ENCODE measurements at places on chromosomes 13 and 19. TPM values are rescaled to one million over a fixed set of nuclear protein-coding genes. Genes with fewer than 3 reads are reported as not detected.

DNA sequence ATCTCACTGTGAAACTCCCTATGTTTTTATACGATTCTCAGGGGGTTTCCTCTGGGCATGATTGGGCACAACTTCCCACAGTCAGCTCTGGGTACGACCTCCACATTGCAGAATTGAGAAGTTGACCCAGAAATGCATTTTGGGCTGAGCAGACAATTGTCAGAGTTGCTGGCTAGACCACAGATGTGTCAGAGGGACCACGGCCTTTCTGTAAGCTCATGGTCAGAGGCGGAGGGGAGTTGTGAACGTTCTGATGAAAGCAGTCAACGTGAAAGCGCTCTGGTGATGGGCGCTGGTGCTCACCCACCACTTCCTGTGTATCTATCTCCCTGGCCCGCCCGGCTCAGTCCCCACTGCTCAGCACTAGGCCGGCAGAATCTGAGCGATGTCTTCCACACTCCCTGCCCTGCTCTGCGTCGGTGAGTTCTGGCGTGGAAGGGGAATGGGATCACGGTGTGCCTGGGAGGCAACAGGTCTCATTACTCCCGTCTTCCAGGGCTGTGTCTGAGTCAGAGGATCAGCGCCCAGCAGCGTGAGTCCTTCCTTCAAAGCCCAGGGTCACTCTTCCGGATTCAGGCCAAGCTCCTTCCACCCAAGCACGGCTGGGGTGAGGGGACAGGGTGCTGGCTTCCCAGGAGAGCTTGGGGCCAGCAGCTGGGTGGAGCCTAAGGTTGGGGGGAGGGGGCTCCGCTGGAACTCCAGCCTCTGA is at the start of gene NCR1:
Gene NCR1 (plus strand): TSS at position 346 of the 709 bp plus-strand sequence. CDS start 40 bp downstream, at position 386.
- DNase-seq: no peak
- H3K4me1 ChIP-seq: peaks cover 3% of the 10 kb centered on the region
- H3K27me3 ChIP-seq: no peaks in the 10 kb centered on the region
- no peaks in the 10 kb centered on the region for H3K36me3 ChIP-seq

DNA sequence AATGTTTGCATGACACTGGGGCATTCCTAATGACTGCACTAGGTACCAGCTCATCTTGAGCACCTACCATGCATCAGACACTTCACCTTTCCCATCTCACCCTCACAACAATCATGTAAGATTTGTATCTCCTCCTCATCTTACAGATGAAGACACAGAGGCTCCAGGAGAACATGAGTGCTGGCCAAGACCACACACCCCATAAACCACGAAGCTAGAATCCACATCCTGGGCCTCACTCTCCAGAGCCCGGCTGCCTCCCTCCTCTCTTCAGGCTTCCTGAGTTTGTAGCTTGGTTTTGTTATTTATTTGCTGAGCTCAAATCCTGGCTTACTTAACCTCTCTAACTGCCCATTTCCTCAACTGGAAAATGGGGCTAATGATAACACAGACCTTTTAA is 25.9 kb downstream of the FAM216B start:
- H3K4me1 ChIP-seq: no peaks in the 10 kb centered on the region
- H3K27ac ChIP-seq: no peak overlapping the region
- DNase-seq: no peak
- no peaks in the 10 kb centered on the region for H3K27me3 ChIP-seq
- H3K4me3 ChIP-seq: no peak overlapping the region
- H3K36me3 ChIP-seq: no peaks in the 10 kb centered on the region

DNA sequence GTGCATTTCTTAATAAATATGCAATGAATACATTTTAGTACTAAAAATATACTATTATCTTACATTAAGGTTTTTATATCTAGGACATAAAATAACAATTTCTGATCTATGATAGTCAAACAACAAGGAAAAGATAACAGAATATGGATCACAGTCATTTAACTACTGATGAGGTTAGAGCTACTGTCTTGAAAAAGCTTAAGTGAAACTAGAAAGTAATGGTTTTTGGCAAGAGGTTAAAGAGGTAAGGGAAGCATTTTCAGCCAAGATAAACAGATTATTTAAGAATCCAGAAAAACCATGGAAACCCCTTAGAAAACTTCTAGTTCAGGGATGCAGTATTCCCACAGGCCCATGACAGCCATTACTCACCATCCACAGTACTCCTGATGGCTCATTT is 787.4 kb downstream of the DACH1 start:
- H3K4me3 ChIP-seq: no peak overlapping the region
- H3K27me3 ChIP-seq: no peaks in the 10 kb centered on the region
- no peaks in the 10 kb centered on the region for H3K36me3 ChIP-seq
- no peak overlapping the region for H3K27ac ChIP-seq
- no peaks in the 10 kb centered on the region for H3K4me1 ChIP-seq

GRCh38 chr13:54884682-54885081 is 1856.1 kb downstream of the OLFM4 start:
- no peak for DNase-seq
- no peaks in the 10 kb centered on the region for H3K36me3 ChIP-seq
- H3K4me1 ChIP-seq: no peaks in the 10 kb centered on the region
- H3K4me3 ChIP-seq: no peak overlapping the region
- H3K27me3 ChIP-seq: no peaks in the 10 kb centered on the region

DNA sequence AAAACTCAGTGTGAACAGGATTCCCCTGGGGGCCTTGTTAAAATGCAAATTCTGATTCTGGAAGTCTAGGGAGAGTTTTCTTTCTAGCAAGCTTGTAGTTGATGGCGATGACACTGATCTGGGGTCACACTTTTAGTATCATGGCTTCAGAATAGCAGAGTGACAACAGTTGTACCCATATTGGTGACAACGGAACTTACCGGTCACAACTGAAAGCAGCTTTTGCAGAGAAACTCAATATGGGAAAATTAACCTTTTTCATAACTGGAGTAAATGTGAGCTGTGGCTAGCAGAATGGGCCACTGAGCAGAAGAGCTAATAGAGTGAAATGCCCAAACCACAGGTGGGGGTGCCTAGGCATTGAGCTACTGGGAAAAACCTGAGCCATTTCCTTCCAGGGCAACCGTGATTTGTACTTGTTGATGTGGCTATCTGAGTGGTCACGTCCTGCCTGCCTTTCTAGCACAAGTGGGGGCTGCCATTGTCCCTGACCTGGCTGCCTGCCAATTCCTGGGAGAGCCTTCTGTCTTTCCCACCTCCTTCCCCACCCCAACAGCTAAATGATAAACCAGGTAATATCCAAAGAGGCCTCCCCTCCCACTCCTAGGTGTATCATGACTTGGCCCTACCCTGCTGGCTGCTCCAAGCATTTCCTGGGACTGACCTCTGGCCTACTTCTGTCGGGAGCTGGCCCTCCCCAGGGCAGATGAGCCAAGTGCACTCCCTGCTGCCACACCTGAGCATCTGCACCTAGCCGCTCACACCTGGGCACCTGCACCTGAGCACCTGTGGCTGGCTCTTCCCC is 1.7 kb upstream of the SLC10A2 start:
- no peak for DNase-seq
- H3K27ac ChIP-seq: no peak overlapping the region
- no peaks in the 10 kb centered on the region for H3K27me3 ChIP-seq
- no peaks in the 10 kb centered on the region for H3K36me3 ChIP-seq
- no peaks in the 10 kb centered on the region for H3K4me1 ChIP-seq

GRCh38 chr19:18197941-18198340 is 4.9 kb downstream of the MPV17L2 start:
- DNase-seq: no peak
- H3K4me1 ChIP-seq: peaks cover 6% of the 10 kb centered on the region
- no peaks in the 10 kb centered on the region for H3K27me3 ChIP-seq
- peaks cover 1% of the 10 kb centered on the region for H3K36me3 ChIP-seq
- H3K27ac ChIP-seq: no peak overlapping the region

- H3K4me3 ChIP-seq: no peak overlapping the region
- peaks cover 11% of the 10 kb centered on the region for H3K4me1 ChIP-seq
- no peak overlapping the region for H3K27ac ChIP-seq
- no peaks in the 10 kb centered on the region for H3K27me3 ChIP-seq
- no peaks in the 10 kb centered on the region for H3K36me3 ChIP-seq
These were observed 45.0 kb downstream of the FLT3 start for GRCh38 chr13:28055357-28055756.

DNA sequence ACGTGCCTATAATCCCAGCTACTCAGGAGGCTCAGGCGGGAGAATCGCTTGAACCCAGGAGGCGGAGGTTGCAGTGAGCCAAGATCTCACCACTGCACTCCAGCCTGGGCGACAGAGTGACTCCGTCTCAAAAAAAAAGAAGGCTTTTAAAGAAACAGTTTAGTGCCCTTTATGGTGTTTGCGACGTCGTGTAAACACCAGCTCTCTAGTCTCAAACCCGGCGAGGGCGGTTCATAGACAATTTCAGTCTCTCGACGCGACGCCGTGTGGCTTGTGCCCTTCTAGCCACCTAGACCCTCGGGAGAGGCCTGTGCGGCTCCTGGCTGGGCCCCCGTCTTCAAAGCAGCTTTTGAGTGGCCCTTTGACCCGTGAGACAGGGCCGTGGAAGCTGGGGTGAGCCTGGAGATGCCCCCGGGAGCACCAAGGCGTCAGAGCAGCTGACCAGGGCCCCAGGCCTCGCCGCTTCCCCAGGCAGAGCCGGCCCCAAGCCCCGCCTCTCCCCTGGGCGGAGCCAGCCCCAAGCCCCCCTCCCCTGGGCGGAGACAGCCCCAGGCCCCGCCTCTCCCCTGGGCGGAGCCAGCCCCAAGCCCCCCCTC is 5.0 kb upstream of the MADCAM1 start:
- no peak for DNase-seq
- H3K36me3 ChIP-seq: no peaks in the 10 kb centered on the region
- H3K4me3 ChIP-seq: no peak overlapping the region
- peaks cover 6% of the 10 kb centered on the region for H3K4me1 ChIP-seq
- H3K27me3 ChIP-seq: peaks cover 10% of the 10 kb centered on the region

- peaks cover 7% of the 10 kb centered on the region for H3K27me3 ChIP-seq
- DNase-seq: no peak
- H3K4me3 ChIP-seq: peak overlapping the region; percentile 92
- H3K27ac ChIP-seq: no peak overlapping the region
- H3K4me1 ChIP-seq: peaks cover 16% of the 10 kb centered on the region
These were observed 1.3 kb downstream of the RHPN2 start for GRCh38 chr19:33063356-33063752.

DNA sequence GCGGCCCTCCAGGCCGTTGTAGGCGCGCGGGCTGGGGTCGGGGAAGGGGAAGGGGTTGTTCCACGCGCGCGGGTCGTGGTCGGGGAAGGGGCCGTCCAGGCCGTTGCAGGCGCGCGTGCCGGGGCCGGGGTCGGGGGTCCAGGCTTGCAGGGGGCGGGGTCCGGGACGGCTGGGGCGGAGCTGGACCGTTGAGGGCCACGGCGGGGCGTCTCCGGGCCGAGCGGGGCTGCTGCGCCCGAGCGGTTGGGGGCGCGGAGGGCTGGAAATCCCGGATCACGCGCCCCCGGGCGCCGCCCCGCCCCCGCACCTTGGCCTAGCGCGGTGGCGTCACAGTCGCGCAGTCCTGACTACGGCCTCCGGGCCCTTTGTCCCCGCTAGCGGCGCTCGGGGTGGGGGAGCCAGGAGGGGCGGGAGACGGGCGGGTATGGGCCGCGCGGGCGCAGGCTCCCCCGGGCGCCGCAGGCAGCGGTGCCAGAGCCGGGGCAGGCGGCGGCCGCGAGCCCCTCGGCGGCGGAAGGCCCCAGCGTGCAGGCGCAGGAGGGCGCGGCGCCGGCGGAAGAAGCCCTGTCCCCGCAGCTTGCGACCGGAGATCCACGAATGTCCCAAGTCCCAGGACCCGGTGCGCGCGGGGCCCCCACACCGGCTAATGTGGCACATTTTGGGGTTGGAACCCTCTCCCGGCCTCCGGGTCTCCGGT is 665 bp downstream of the GPX4 start:
- peak; percentile 74 for DNase-seq
- H3K4me3 ChIP-seq: peak overlapping the region; percentile 76
- H3K27me3 ChIP-seq: no peaks in the 10 kb centered on the region

The BRD4 gene
- total RNA-seq: 148 TPM

The RDH8 gene
- total RNA-seq: not detected

The TMEM221 gene
- total RNA-seq: 3.6 TPM

The PEAK3 gene
- not detected for total RNA-seq

The ELSPBP1 gene
- total RNA-seq: not detected

The ZNF723 gene
- not detected for total RNA-seq
